Brain microvascular endothelial cell (primary cell): ENCODE measurements at places on chromosomes 6 and 20.

DNA sequence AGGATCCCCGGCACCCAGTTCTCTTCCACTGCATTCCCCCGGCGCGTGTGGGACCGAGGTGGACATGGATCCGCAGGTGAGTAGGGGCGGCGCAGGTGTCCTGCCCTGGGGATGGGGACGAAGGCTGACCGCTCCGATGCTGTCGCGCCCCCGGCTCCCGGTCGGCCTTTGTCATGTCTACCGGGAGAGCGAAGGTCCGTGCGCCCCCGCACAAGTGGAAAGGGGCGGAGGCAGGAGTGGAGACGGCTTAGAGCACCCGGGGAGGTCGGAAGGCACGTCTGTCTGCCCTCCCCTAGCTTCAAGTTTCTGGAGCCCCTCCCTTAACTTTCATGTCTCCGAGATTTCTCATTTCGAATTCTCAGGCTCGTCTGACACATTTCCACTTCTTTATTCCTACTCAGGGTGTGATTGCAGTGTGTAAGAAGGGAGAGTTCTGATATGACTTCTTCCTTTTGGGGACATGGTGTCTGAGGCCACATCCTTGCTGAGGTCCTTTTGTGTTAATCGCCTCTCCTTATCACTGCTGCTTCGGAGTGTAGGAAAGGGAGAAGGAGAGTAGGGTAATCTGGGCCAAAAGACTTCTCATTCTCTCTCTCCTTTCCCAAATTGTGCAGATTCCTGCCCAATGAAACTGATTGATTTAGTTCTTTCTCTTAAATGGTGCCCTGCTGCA is 435 bp downstream of the KIFC1 start:
- no peak for DNase-seq

DNA sequence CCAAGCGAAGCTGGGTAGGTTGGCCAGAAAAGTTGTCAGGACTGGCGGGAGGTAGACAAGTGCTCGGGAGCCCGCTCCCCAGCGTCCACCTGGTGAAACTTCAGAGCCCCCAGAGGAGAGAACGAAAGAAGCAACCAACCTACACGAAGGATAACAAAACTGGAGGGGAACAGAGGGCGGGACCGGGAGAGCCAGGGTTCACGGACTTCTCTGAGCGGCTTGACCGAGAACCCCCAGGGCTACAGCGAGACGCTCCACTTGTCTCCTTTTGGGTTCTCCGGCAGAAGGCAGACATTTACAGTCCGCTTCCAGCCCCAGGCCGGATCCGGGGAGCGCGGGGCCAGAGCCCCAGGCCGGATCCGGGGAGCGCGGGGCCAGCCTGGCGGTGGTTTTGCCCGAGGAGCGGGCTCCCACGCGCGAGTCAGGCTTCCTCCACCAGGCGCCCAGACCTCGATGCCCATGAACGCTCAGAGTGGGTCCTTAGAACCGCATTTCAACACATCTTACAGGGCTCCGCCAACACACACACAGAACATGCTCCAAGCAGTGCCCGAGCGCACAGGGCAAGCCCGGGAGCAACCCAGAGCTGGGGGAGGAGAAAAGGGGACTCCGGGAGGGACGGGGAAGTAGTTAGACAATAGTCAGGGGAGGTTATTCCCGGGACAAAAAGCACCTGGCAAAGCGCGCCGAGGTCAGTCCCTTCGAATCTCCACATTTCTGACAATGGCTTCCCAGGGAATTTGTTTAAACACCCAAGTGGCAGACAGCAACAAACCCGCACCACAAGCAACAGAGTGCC is 1.1 kb downstream of the PTPRK start:
- no peak for DNase-seq

DNA sequence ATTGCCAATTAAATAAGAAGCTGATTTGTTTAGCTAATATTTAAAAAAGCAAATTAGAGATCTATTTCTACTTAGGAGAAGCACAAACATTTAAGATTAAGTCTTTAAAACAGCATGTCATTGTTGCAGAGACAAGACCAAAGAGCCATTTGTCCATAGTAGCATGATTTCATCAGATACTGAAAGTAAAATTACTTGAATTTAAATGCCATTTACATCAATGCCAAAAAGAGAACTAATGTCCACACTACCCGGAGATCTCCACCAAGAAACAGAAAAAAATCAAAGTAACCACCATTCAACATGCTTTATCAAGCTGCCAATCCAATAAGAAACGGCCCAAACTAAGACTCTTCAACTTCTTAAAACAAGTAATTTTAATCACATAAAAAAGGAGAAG is 15.7 kb downstream of the AURKA start:
- DNase-seq: no peak

GRCh38 chr6:33958526-33959328 is 154.9 kb upstream of the MLN start:
- no peak for DNase-seq

DNA sequence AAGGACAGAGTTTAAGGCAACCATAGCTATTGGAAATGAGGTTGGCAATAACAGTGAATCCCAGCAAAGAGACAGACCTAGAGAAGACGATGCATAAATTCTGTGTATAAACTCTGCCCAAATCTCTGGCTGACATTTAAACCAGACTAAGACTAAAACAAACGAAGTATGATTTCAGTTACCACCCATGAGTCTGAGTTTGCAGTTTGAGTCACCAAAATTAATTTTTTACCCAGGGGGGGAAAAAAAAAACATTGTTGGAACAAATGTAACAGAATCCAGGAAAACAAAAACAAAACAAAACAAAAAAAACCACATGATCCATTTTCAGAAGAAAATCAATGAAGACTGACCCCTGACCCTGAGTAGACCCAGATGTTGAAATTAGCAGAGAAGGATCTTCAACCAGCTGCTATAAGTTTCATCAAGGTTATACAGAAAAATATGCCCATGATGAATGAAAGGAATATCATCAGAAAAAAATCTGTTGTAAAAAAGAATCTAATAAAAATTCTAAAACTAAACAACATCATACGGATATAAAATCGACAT is 190.8 kb downstream of the GMDS start:
- no peak for DNase-seq

- DNase-seq: no peak
Measured at GRCh38 chr20:62139636-62140035, 3.6 kb downstream of the PSMA7 start.

GRCh38 chr20:8315639-8316573 is 183.8 kb downstream of the PLCB1 start:
- no peak for DNase-seq

GRCh38 chr20:64049060-64049877 is at the start of gene SOX18:
SOX18 (minus strand) TSS chr20:64049639; CDS start chr20:64049516, 123 bp downstream.
- DNase-seq: no peak

DNA sequence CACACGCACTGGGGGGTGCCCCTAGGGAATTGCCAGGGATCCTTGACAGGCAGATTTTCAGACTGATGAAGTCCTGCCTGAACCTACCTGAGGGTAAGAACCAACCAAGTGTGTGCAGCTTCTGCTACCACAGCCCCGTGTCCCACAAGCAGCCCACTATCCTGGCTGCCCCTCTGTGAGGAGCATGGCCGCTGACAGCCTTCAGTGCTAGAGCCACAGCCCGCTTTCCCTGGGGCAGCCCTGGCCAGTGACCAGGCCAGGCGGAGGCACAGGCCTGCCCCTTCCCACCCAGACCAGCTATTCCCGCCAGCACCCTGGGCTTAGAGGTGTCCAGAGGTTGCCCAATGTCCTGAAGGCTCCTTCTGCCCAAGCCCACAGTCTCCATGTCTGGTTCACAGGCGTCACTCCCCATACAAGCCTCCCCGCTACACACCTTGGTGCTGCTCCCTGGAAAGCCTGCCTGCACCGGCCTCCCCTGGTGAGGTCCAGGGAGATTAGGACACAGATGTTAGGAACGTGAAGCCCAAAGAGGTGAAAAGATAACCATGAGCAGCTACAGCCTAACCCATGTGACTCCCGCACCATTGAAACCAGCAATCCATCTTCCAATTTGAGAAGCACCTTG is 207.0 kb downstream of the SYNDIG1 start:
- no peak for DNase-seq

DNA sequence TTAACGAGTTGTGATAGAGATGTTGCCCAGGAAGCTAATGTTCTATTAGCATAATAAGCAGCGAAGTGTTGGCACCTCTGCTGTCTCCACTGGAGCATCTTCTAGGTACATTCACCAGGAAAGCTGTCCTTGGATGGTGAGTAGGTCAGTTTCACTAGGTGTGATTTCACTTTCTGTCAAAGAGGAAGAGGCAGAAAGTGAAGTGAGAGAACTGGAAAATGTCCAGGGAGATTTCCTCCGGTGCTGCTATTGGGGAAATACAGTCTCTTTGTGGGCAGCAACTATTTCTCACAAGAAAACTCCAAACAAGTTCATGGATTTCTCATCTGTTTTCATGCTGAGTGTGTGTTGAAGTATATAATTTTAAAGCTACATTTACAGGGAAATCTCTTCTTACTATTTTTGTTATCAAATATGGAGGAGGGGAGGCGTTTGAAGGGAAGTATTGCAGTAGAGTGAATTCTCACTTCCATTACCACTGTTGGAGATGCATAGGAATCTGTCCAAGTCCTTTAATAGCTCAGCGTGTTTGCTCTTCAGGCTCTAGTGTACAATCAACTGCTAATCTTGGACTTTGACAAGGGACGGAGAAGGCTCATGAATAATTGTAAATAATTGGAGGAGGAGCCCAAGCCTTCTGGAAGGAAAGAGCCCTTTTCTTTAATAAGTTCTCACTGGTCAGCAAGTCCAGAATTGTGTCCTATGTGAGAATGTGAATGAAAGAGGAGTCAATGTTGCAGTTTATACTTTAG is 16.1 kb upstream of the TSBP1 start:
- DNase-seq: no peak

GRCh38 chr6:36997811-36998722 is 7.4 kb upstream of the FGD2 start:
- no peak for DNase-seq

DNA sequence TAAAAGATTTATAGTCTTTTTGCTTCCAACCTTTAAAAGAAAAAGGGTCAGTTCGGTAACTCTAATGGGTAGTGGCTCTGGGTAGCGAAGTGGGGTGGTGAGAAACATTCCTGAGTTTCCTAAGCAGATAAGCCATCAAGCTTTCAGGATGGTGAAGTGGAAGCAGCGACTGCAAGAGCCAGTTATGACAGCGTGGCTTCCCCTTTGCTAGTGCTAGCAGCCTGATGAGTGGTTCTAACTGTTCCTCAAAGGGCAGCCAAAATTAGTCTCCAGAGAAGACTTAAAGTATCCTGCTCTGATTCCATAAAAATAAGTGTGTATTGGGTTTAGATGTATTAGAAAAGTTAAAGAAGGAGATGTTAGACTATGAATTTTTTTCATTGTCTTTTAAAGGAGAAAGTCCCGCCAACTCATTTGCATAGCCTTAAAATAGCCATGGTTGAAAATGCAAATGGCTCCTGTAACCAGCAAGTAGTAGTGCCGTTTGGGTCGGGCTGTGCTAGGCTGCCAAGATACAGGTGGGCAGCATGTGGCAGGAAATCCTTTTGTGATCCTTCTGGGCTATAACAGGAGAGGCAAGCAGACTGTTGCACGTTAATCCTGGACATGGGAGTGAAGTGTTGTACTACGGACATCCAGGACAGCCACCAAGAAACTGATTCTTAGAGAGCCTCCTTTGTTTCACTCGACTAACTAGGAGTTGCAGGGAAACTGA is 18.0 kb downstream of the ELOVL2 start:
- no peak for DNase-seq

GRCh38 chr6:33595001-33595846 is 15.1 kb upstream of the BAK1 start:
- no peak for DNase-seq

- no peak for DNase-seq
Measured at GRCh38 chr6:90573624-90574023, 13.2 kb downstream of the MAP3K7 start.
